ENCODE measurements at places on chromosomes 1 and 21.

DNA sequence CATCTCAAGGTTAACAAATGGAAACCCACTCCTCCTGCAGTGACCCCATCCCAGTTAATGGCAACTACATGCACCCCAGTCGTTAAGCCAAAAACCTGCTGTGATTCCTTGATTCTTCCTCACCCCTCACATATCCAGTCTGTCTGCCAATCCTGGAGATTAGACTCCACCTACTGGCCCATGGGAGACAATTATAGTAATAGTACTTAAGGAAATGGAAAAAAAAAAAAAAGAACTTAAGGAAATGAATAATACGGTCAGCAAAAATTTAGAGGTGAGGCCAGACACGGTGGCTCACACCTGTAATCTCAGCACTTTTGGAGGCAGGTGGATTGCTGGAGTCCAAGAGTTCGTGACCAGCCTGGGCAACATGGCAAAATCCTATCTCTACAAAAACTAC lies 7.0 kb downstream of the NOL9 start:
- no peak for DNase-seq

DNA sequence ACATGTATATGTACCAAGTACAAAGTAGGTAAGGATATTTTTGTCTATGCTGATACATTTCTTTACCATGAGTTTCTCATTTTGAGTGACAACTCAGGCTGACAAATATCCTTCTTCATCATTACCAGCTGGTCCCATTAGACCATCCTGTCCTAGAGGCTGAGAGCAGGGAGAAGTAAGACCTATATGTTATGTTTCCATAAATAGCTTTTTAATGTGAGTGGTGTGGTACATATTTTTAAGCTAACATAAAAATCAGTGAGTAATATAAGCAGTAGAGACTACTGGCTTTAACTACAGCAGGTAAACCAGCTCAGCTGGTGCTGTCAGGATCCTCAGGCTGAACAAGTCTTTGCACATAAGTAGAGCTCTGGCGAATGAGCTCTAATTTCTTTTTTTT lies 62.4 kb downstream of the CLEC20A start:
- DNase-seq = no peak

GRCh38 chr1:214901718-214902117 lies 180.8 kb upstream of the KCNK2 start:
- no peak for DNase-seq

DNA sequence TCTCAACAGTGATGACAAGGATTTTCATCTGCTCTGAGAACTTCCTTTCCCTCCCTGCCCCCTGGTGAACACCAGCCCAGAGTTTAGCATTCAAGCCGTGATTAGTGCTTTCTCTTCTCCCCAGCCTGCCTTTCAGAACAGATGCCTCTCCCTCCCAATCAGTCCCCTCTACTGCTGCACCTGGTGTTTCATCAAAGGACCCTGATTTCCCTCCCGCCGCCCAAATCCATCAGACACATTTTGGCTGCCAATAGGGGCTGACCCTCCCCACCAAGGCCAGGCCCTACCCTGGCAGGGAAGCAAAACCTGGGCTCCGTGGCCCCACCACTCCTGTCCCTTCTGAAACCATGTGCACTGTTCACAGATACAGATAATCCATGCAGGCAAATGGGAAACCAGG lies 34.0 kb upstream of the KLHDC7A start:
- peak; percentile 45 for DNase-seq

GRCh38 chr1:17635276-17635675 lies 95.8 kb downstream of the ARHGEF10L start:
- DNase-seq = no peak
